IPS DF 19.7 (cell line): ENCODE measurements at places on chromosomes 7 and 10.

DNA sequence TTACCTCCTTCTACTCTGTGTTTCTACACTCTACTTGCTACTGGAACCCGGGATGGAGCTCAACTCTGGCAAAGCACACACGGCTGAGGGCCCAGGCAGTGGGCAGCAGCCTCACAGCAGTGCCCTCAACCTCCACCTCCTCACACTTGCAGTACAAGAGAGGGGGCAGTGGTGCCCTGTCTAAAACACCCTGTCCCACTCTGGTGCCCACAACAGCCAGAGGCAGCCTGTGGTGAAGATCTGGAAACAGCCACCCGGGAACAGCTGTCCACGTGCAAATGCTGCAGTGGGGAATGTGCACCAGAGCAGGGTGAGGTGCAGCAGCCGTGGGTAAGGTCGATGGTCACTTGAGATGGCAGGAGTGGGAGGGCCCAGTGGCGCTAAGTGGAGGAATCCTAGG is 13.7 kb downstream of the MAT1A start:
- DNase-seq: no peak

DNA sequence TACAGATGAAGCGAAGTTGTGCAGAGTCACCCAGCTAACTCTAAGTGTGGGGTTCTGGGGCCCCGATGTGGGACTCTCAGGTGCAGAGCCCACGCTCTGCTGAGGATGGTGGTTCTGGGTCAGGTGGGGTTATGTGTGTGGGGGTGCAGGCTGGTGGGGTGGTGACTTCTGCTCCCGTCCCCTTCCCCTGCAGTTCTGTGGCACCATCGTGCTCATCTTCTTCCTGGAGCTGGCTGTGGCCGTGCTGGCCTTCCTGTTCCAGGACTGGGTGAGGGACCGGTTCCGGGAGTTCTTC is 28.6 kb upstream of the SH2D4B start:
- DNase-seq: no peak

- DNase-seq: no peak
These were observed 9.0 kb upstream of the DLX6 start for GRCh38 chr7:96996111-96996957.

GRCh38 chr10:35950226-35950625 is 308.1 kb upstream of the FZD8 start:
- DNase-seq: no peak

DNA sequence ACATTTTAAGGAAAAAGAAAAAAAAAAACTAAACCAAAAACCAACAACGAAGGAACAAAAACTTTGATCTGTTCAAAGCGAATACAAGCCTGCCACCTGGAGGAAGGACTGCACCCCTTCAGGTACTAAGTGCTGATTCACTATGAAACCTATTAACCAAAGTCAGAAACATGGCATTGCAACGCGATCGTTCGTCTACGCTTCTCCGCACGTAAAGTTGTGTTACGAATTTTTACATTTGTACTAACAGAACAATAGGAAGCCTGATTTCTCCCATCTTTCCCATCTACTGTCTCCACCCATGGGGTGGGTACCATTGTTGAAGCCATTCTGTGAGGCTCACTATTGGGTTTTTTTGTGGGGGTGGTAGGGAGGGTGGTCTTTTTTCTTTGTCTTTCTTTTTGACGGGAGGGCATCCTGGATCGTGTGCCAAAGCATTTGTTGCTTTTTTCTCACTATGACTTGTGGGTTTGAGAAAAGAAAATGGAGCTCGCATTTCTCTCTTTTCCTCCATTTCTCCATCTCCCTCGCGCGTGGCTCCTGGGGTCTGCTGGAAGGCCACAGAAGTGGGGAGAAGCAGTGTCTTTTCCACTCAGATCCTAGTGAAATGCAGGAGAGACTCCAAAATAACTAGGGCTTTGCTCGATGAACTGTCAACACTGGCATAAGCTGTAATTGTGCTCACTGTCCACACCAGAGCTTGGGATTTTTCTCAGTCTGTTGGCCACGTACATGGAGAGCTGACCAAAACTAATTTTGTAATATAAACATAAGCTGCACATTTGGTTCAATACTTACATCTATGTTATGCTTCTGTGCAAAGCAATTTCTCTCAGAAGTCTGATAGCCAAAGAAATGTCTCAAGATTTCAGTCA is 100.9 kb upstream of the YAE1 start:
- peak; percentile 54 for DNase-seq

DNA sequence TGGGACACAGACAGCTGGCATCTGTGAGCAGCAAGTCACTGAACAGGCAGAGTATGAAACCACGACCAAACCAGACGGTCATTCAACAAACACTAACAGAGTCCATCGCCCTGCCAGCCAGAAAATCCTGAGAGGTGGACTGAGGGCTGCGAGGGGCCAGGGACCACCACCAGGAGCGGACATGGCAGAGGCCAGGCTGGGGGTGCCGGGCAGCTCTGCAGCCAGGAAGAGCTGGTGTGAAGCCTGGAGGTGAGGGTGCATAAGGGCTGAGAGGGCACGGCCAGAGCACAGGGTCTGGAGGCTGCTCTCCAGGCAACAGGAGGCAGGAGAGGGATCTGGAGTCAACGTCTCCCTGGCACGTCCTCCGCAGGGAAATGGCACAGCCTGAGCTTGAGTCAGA is 15.5 kb downstream of the MAD1L1 start:
- DNase-seq: no peak

DNA sequence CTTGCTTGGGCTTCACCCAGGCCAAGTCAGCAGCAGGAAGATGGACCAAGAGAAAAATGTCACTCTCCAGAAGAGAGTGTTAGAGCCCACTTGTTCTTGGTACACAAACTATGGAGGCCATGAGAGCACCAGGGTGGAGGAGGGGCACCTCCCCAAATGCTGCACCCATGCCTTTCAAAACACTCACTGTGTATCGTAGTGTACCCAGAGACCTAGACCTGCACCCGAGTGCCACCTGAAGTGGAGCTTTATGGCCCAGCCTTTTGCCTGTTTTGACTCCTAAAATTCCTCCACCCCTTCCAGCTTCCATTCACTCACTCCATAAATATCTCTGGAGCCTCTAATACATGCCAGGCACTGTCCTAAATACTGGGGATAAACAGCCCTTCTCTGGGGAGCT is 5.0 kb downstream of the SFTPD start:
- DNase-seq: no peak

- DNase-seq: no peak
These were observed 83.4 kb downstream of the PPP1R3A start for GRCh38 chr7:113835367-113835766.

DNA sequence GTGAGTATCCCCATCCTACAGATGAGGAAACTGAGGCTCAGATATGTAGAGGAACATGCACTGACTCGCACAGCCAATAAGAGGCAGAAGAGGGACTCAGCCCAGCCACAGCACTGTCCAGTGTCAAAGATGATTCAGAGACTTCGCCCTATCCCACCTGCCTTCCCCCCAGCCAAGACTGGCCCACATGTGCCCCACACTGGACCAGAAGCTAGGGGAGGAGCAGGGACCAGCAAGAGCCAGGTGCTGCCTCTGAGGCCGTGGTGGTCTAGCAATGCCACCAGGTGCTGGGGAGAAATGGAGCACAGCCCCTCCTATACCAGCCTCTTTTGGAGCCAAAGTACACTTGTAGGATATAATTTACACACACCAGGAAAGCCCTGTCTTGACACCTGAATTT is 22.3 kb downstream of the GRID1 start:
- DNase-seq: no peak

DNA sequence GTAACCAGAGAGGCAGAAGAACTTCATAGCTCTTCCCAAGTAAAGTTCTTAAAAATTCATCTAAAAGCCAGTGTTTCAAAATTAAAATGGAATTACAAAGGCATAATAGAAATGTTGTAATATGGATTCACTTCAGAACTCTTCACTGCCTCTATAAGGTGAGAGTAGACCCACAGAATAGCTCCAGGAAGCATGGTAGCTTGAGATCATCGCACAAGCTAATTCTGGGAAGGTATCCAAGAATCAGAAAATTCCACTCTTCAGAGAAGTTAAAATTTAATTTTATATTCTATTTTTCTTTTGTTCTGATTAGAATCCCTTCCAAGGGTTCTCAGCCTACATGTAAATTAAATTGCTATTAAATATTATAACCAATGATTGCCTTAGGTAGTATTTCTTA is 1.5 kb upstream of the DHX32 start:
- no peak for DNase-seq

- DNase-seq: no peak
These were observed 41.5 kb upstream of the PRKCQ start for GRCh38 chr10:6621536-6621935.

- DNase-seq: no peak
These were observed 3.5 kb downstream of the FZD9 start for GRCh38 chr7:73437091-73437490.

DNA sequence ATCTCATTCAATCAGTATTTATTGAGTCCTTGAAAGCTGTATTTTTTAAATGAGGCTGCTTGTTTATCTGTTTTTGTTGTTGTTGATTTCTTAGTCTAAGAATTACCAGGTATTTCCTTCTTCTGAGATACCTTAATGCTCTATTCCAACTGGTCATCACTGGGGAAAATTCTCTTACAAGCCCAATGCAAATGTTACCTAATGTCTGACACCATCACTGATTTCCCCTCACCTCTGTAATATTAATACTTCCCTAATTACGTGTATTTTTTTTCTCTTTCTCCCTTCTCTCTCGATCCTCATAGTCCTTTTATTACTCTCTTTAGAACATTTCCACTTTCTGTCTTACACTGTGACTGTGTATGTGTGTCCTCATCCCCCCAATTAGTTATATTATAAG is 13.9 kb downstream of the HDAC9 start:
- no peak for DNase-seq

- DNase-seq: no peak
These were observed 13.5 kb downstream of the TNPO3 start for GRCh38 chr7:129041142-129042085.

GRCh38 chr10:27685681-27686080 is 59.9 kb downstream of the MKX start:
- DNase-seq: no peak

DNA sequence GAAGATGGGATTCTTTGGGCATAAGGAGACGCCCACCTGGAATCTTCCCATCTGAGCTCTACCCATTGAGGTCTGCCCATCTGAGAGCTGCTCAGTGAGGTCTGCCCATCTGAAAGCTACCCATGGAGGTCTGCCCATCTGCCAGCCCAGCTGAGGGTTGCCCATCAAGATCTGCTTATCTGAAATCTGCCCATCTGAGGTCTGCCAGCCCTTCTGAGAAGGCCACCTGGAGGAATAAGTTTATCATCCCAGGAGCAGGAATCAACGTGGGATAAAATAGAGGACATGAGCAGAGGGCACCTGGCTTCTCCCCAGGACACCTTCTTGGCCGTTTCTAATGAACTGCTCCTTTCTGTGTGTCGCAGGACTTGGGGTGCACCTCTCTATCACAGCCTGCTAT is 35.3 kb upstream of the PDZD8 start:
- no peak for DNase-seq

- no peak for DNase-seq
These were observed 61.2 kb downstream of the EXOC4 start for GRCh38 chr7:133314084-133314483.

DNA sequence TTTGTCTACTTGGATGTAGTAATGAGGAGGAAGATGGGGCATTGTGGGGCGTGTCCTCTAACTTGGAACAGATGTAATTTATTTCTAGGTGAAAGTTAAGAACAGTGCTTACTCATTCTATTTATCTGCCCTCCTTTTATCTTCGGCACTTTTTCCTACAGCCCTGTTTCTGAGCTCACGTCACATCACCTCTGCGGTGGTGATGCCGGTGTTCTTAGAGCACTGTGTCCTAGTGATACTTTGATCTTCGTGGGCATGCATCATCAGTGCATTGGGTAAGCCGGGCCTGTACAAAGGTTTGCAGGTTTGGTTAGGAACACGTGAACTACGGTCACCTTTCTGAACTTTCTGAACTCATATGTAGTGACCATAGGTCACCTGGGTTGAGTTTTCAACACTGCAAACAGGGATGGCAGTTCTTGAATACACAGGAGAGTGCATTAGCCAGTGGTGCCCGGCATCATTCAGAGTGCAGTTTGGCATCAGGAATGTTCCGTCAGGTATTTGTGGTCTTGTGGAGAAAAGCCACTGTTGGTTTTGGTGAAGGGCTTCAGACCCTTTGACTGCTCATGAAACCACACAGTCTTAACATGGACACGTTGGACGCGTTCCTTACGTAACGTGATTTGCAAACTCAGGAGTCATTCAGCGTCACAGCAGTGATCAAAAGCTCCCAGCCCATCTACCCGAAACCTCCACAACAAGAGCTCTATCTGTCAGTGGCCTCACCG is 5.6 kb downstream of the POR start:
- DNase-seq: no peak

DNA sequence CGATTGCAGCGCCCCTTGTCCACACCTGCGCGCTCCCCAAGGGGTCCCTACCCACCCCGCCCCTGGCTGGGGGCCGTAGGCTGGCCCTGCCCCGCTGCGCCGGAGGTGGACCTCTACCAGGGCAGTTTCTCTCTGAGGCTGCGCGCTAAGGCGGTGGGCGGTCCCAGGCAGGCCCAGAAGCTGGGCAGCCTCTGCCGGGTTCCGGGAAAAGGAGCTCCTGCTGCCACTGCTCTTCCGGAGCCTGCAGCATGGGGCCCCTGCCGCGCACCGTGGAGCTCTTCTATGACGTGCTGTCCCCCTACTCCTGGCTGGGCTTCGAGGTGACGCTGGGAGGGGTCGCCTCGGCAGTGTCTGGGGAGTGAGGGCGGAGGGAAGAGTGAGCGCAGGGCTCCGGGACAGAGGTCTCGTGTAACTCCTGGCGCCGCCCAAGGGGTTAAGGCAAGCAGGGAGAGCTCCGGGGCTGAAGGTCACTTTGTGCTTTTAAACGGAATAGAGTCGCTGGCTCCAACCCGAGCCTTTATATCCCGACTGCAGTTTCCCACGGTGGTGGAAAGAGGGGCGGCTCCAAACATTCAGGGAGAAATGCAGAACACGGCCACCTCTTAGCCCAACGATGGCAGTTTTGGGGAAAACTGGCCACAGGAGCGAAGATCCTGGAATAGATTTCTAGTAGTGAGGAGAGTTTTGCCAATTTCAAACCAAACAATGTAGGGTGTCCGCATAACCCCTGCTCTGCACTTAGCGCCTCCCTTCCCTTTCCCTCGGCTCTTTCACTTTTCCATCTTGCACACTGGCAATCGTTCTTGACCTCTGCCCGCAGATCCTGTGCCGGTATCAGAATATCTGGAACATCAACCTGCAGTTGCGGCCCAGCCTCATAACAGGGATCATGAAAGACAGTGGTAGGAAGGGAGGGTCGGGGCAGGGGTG is at the start of gene GSTK1:
Gene GSTK1 (plus strand): TSS at position 176 of the 930 bp plus-strand sequence. CDS start 73 bp downstream, at position 249.
- DNase-seq: no peak
